Stimulated activated CD4-positive, alpha-beta T cell treated with anti-CD3 and anti-CD28 coated beads, TNF-alpha, amount 100 ng/mL, for 24 hours (primary cell): ENCODE measurements at places on chromosomes 7 and 10.

GRCh38 chr7:74266191-74266963 is 12.2 kb upstream of the RFC2 start:
- no peak for DNase-seq

GRCh38 chr7:130843703-130844102 is 109.7 kb upstream of the KLF14 start:
- DNase-seq, result no peak

DNA sequence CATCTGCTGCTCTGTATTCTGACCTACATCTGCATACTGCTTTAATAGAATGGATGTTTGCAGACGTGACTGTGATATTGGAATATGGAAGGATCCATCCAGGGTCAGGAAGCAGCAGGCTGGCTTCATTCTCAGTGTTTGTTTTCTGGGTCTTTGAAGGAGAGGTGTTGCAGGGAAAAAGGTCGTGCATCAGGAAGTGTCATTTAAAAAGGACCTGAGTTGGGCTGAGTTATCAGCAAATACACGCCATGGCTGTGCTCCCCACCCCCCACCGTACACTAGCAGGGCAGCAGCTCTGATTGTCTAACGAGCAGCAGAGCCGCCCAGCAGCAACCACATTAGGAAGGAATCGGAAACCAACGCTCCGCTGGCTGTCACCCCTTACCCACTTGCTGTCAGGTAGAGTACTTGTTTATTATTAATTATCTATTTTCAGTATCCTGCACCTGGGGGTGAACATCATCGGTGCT is 63.1 kb upstream of the STEAP1B start:
- no peak for DNase-seq

- no peak for DNase-seq
Measured at GRCh38 chr7:92246360-92247101, 757 bp downstream of the ANKIB1 start.

DNA sequence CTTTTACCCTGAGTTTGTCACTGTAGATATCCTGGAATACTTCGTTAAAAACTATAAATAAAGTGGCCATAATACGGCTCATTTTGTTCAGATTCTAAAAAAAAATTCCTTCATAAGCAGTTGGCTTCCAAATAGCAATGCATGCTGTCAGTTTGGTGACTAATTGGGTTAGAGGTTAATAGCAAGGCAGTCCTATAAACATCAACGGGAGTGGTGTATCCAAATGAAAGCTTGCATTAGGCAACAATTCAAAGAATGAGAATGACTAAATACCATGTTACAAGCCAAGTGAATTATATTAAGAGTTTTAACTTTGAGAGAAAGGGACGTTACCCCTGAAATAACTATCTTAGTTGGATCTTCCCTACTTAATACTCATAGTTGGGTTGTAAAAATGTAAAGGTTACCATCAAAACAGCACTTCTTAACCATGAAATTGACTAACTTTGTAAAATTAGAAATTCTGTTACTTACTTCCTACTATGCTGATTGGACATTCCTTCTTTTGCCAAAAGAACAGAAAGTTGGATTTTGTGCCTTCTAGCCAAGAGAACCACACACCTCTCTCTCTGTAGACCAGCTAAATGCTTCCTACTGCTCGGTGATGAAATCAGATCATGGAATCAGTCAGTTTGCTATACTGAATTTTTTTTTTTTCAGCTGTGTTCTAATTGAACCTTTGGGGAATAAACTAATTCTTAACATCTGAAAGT is 98.0 kb downstream of the KAT6B start:
- DNase-seq, result no peak

GRCh38 chr10:16945593-16945992 is 128.4 kb upstream of the RSU1 start:
- no peak for DNase-seq

DNA sequence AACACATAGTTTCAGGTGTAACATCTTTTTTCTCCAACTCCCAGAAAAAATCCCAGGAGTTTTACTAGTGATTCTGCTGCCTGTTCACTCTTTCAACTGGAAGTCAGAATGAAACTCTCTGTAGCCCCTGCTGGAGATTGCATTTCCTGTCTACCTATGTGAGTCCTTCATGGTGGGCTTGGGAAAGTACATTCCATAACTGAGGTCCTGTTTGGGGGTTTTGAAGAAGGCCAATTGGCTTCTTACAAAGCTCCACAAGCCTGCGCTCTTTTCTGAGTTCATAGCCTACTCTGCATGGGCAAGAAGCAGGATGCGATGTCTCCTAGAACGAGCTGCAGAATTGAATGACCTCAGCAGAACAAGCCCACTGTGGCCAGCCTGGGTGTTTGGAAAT is 86.7 kb downstream of the LYZL2 start:
- DNase-seq, result no peak

DNA sequence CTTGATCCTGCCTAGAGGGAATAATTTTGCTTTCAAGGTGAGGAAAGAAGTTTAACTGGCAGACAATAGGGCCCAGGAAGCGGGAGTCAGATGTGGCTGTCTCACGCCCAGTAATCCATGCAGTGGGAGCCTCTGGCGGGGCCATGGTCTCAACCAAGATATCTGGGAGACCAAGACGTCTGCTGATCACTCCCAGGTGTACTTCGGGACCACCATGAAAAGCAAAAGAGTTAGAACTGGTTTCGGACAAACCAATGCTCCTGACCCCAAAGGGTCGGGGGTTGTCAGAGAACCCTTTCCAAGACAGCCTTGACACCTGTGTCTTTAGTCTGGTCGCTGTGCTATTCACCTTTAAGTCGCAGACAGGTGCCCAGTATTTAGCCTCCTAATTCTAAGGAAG is 256.9 kb upstream of the MBL2 start:
- no peak for DNase-seq

DNA sequence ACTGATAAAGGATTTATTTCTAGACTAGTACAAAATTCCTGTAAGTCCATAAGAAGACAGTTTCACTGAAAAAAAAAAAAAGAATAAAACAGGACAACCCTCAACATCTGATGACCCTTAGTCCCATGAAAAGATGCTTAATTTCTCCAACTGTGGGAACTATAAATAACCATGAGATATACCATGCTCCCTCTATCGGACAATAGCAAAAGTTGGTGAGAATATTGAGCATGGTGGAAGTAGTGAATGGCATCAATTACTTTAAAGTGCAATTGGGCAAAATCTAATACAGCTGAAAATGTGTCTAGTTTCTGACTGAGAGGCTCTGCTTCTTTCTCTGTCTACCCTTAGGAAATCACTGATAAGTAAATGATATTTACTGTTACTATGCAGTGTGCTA is 348.8 kb downstream of the SUGCT start:
- DNase-seq, result no peak

DNA sequence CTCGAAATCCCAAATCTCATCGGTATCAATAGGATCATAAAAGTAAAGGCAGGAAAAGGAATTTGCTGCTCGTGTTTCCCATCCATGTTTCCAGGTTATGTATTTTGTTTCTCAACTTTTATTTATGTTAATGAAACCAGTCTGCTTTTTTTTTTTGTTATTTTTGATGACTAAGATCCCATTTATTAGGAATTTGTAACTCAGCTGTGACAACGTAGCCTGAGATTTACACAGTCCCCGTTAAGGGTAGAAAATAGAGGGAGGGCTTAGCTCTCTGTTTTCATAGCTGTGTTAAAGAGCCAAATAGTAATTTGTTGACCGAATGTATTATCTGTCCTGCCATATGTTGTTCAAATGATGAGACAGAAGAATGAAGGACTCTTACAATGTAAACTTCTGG is 164.0 kb downstream of the MGMT start:
- no peak for DNase-seq

DNA sequence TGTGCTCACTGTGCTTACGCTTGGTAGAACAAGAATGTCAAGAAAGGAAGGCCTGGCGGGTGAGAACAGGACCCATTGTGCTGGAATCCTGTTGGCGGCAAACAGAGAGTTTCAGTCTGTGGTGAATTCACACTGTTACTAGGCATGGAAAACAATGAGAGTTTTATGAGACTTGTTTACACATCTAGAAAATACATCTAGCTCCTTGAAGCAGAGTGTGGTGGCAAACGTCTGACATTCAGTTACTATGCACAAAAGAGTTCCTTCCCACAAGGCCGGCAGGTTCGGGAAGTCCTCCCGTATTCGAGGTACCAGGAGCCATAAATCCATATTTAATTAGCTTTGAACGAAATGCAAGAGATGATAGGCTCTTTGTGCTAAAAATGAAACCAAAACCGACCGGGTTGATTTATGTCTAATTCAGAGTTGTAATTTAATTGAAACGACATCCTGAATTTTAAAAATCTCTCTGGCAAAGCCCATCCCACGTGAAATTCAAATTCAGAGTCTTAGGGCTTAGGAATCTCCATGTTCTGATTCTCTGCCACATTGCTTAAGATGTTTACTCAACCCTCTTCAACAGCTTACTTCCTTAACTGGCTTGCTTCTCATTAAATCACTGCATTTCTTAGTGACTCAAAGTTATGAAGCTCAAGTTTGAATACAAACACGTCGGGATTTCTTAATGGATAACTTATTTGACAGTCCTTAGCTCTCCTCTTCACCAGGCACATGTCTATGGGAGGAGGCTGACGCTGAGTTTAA is 299.9 kb upstream of the PITRM1 start:
- DNase-seq, result no peak

DNA sequence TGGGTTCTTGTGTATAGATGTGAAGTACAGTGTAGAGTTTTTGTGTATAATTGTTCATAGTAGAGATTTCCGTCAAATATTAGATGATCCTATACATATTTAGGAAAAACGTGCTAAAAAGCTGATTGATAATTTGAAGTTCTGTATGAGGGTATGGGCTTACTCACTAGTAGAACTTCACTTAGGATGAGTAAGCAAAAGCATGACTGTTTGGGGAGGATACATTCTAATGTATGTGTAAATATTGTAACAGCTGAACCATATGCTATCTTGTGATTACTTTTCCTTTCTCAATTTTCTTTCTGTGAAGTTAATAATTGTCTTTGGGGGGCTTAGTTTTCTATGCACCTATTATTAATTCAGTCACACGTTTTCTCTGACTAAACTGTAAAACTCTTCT is 53.2 kb upstream of the PDK4 start:
- no peak for DNase-seq

DNA sequence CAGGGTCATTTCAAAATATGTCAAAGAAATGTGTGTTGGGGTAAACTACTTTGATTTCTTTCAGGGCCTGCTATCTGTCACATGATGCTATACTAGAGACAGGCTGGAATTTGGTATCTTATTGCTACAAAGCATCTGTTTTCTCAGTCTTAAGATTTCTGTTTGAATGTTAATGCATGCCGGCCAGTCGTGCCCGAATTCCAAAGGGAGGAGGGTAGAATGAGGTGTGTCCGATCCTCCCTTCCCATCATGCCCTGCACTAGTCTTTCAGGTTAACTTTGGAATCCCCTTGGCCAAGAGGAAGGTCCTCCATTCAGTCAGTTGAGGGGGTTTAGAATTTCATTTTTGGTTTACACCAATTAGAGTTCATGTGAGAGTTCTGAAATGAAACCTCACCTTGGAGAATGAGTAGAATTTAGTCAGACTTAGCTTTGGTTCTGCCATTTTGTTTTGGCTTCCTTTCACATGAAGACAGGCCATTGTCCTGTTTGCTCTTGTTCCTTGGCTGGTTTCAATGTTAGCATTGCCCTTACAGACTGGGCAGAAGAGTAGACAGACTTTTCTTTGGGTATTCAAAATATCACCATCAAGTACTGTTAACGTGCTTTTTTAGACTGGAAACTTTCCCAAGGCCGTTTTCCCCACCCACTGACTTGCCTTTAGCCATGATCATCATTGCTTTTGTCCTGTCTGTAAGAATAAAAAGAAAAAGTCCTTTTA is 95.8 kb downstream of the CAMK1D start:
- no peak for DNase-seq

GRCh38 chr7:1669064-1669951 is 769 bp upstream of the ELFN1 start:
- no peak for DNase-seq

DNA sequence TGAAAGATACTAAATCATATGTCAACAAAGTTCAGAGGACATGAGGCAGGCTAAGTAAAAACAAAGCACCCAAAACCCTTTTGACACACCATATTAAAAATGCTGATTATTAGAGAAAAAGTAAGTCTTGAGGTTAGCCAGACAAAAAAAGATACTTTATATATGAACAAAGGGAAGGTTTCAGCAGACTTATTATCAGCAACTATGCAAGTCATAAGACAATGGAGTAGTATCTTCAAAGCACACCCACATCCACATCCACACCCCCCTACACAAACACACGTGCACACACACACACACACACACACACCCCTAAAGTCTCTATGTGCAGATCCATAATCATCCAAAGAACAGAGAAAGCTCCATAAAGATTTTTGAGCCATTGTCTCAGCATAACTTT is 1373.9 kb upstream of the CELF2 start:
- no peak for DNase-seq

GRCh38 chr7:5523052-5523711 is 99.5 kb upstream of the TNRC18 start:
- no peak for DNase-seq

GRCh38 chr7:47343061-47343455 is 238.9 kb downstream of the TNS3 start:
- DNase-seq, result no peak

GRCh38 chr10:61763778-61764177 is 101.0 kb downstream of the CABCOCO1 start:
- no peak for DNase-seq

- DNase-seq, result no peak
Measured at GRCh38 chr7:157556642-157556944, 219.8 kb downstream of the DNAJB6 start.

GRCh38 chr10:110226543-110226925 is 19.1 kb downstream of the MXI1 start:
- DNase-seq, result peak; percentile 83

DNA sequence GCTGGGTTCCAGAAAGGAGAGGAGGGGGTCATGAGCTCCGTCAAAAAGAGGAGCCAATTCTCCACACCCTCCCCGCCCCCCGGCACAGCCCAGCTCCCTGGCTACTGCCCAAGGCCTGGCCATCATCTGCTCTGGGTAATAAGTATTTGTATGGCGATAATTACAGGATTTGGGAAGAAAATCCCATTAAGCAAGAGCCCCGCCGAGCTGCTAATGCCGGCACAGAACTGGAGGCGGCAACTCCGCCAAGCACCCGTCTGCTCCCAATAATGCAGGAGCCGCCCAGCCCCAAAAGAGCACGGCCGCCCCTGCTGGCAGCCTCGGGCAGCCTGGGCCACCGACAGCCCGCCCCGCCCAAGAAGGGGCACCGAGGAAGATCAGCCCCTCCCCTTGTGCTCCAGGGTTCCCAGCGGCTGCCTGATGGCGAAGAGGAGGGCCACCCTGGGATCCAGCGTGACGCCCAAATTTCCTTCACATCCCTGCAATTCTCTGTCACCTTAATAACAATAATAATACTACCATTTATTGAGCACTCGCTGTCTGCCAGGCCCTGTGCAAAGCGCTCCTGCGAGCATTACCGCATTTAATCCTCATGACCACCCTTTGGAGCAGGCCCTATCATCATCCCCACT is 5.9 kb downstream of the SLIT1 start:
- DNase-seq, result no peak
